Mesenteric fat pad (tissue), 1 donor: ENCODE measurements at places on chromosomes 12 and 14. TPM values are rescaled to one million over a fixed set of nuclear protein-coding genes. Genes with fewer than 3 reads are reported as not detected.

PRIMA1 gene
- 1.3 TPM for total RNA-seq

DNA sequence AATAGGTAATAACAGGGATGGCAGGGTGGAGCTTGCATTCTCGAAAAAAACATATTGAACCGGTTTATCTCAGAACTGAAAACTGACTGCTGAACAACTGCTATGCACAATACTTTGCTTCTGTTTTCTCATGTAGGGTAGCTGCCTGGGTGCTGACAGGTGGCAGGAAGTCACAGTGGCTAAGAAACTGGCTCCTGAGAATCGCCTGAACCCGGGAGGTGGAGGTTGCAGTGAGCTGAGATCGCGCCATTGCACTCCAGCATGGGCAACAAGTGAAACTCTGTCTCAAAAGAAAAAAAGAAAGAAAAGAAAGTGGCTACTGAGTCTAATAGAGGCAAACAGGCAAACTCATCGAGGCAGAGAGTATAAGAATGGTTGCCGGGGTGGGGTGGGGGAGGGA, 113.1 kb downstream of the CCDC60 start:
- DNase-seq = no peak

PIWIL1 gene
- not detected for total RNA-seq

OTOGL gene
- not detected for total RNA-seq

LRRC43 gene
- total RNA-seq = 1.1 TPM

- DNase-seq = no peak
Measured at GRCh38 chr12:14471497-14471896, 96.2 kb downstream of the PLBD1 start.

DNA sequence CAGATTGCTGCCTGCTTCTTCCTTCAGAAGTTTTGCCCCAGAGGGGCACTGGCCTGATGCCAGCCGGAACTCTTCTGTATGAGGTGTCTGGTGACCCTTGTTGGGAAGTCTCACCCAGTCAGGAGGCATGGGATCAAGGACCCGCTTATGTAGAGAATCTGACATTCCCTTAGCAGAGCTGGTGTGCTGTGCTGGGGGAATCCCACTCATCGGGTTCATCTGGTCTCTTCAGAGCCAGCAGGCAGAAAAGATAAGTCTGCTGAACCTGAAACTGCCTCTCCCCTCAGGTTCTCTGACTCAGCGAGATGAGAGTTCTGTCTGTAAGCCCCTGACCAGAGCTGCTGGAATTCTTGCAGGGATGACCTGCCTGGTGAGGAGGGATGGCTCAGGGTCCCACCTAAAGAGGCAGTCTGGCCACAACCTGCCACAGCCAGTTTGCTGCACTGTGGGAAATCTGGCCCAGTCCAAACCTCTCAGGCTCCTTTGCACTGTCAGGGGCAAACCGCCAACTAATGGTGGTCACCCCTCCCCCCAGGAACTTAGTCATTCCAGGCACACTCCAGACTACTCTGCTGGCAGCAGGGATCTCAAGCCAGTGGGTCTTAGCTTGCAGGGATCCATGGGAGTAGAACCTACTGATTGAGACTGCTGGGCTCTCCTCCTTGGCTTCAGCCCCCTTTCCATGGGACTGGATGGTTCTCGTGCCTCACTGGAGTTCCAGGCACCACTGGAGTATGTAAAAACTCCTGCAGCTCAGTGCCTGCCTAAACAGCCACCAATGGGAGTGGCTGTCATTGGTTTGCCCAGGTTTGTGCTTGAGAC, 4.1 kb downstream of the CLEC2D start:
- DNase-seq = no peak

DNA sequence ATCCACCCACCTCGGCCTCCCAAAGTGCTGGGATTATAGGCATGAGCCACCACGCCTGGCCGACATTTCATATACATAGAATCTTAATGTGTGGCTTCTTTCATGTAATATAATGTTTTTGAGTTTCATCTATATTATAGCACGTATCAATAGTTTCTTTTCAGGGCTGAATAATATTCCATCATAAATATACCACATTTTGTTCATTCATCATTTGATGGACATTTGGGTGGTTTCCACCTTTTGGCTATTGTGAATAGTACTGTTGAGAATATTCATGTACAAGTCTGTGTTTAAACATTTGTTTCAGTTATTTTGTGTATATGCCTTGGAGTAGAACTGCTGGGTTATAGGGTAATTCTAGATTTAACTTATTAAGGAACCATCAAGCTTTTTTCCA, 12.0 kb downstream of the ACVR1B start:
- no peak for DNase-seq

- DNase-seq = no peak
Measured at GRCh38 chr14:93381644-93382043, 34.7 kb downstream of the COX8C start.

DNA sequence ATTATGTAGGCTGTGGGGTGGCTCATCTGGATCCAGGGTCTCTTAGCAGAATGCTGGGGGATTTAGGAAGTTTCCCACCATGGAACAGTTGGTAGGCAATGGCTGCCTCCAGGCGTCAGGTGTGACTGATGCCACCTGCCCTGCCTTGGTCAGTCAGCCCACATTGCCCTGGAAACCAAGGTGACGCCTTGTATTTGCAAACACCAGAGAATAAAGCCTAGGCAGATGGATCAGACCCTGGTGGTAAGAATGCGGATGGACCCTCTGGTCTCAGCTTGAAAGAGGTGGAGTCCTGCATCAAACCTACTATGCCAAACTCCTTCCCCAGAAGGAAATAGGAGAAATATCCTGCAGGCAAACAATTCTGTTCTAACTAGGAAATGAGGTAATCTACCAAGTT, 38.2 kb downstream of the NCKAP5L start:
- DNase-seq = no peak

- no peak for DNase-seq
Measured at GRCh38 chr12:132061197-132061596, 82.9 kb downstream of the DDX51 start.

GRCh38 chr14:55136885-55137786, 8.1 kb downstream of the LGALS3 start:
- DNase-seq = no peak

DNA sequence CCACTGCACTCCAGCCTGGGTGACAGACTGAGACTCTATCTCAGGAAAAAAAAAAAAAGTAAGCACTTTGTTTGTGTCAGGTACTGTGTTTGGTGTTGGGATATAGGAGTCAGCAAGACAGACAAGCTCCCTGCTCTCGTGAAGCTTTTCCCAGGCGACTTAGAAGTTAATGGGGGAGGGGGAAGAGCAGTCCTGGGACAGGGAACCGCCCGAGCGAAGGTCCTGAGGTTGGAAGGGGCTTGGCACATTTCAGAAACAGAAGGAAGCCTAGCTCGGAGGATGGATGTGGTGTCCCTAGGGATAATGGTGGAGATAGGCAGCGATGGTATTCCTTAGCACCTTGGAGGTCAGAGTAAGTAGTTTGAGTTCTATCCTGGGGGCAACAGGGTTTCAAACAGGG, 8.5 kb upstream of the COX6A1 start:
- DNase-seq = no peak

RASSF9 gene
- 1.5 TPM for total RNA-seq

- DNase-seq = no peak
Measured at GRCh38 chr12:15752785-15753184, 36.4 kb downstream of the EPS8 start.

GRCh38 chr12:57836442-57837375, 9.8 kb downstream of the CTDSP2 start:
- DNase-seq = no peak
